ENCODE measurements at places on chromosomes 7 and 10. TPM values are rescaled to one million over a fixed set of nuclear protein-coding genes. Genes with fewer than 3 reads are reported as not detected.

DNA sequence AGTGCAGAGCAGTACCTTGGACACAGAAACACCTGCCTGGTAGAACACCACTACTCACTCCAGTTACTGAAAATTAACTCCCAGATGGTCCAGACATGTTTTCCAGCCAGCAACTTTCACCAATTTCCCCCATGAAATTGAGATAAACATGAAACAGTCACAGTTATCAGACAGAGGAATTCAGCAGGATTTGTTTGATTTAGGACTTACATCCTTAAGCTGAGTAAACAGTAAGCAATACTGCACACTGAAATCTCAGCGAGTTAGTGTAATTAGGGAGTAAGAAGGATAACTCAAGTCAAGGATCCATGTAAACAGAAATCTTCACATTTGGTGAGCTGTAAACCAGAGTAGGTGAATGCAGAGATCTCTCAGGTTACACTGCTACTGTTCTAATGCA, 353.5 kb downstream of the ELMO1 start:
- no peaks in the 10 kb centered on the region for H3K4me1 ChIP-seq
- DNase-seq, result no peak
- H3K36me3 ChIP-seq, result peaks cover 6% of the 10 kb centered on the region
- no peak overlapping the region for H3K4me3 ChIP-seq
- no peaks in the 10 kb centered on the region for H3K27me3 ChIP-seq

DNA sequence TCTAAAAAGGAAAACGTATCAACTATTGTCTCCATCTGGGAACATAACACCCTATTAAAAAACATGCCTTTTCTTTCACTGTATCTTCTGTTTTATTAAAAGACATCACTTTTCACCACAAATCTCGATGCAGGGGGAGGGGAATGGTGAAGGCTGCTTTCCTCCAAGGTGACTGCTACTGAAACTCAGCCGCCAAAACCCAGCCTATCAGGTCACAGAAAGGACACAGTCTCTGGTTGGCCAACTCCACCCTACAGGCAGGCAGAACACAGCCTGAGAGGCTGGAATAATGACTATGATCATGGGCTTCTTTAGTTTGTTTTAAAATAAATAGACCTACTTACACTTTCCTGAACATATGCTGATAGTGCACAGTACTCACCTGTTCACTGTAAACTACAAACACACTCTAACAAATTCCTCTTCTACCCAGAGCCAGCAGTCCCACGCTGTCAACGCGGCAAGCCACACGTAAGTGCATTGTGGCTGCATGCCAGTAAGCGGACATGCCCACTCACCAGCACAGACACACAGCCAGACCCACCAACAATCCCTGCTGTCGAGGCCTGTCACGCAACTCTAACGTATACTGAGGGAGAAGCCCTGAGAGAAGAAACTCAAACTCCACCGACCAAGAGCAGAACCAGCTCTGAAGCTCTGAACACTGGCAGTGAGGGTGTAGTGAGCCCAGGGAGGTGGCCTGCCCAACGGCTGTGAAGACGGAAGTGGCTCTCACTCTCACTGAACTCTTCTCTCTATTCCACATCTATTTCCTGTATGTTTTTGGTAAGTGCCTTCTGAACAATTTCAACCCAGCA, 41.8 kb downstream of the NCAPG2 start:
- H3K36me3 ChIP-seq, result peaks cover 20% of the 10 kb centered on the region
- no peaks in the 10 kb centered on the region for H3K27me3 ChIP-seq
- no peak overlapping the region for H3K4me3 ChIP-seq
- H3K4me1 ChIP-seq, result peaks cover 9% of the 10 kb centered on the region
- H3K27ac ChIP-seq, result peak overlapping the region; percentile 47

DNA sequence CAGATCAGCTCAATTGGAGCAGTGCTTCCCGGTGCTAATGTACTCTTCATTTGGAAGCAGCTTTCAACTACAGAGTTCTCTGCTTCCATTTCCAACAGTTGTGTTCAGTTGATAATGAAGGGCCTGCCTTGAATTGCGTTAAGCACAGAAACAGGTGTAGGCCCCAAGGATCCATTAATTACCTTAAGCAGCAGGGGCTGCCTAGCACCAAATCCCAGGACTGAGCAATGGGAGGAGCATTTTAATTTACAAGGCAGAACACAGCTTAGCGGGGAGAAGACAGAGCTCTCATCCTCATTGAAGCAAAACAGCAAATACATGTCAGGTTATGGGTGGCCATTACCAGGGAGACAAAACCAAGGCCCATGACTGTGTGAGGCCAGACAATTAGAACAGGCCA, 349.6 kb downstream of the TFEC start:
- no peaks in the 10 kb centered on the region for H3K36me3 ChIP-seq
- no peaks in the 10 kb centered on the region for H3K4me1 ChIP-seq
- H3K27me3 ChIP-seq, result peaks cover 21% of the 10 kb centered on the region
- no peak overlapping the region for H3K27ac ChIP-seq

Gene PRPS1L1
- not detected for total RNA-seq

Data from neural crest cell (in vitro differentiated cells).